ENCODE measurements at places on chromosomes 13 and 19.

- no peak for DNase-seq
Measured at GRCh38 chr13:97174638-97175037, 47.5 kb upstream of the MBNL2 start.

- no peak for DNase-seq
Measured at GRCh38 chr13:61410669-61411297, 4.9 kb downstream of the PCDH20 start.

GRCh38 chr19:29551774-29552173 lies 26.0 kb downstream of the VSTM2B start:
- no peak for DNase-seq

- no peak for DNase-seq
Measured at GRCh38 chr13:36355632-36356031, 9.4 kb upstream of the SPART start.

GRCh38 chr13:27969082-27969865 lies at the start of gene CDX2:
Gene CDX2, minus strand, starts transcription at chr13:27969315. Its CDS starts 309 bp downstream, at chr13:27969006.
- DNase-seq, result no peak

DNA sequence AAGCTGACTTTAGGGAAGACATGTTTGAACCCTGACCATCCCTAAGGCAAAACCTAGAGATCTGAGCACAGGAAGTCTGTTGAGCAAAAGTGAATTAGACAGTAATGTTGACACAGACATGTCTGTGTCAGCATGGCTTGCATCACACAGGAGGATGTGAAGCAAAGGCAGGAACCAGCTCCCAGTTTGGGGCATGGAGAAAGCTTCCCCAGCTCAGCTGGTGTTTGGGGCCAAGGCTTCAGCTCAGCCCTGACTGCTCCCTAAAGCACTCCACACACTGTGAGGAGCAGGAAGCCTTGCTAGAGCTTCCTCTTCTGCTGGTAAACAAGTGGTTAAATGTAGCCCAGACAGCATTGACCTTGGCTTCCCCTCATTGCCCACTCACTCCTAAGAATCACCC lies 153.8 kb upstream of the UBL3 start:
- DNase-seq, result no peak

GRCh38 chr13:97506511-97506910 lies 72.5 kb downstream of the RAP2A start:
- no peak for DNase-seq

All from cerebellar nuclear complex (tissue), 1 donor.